ENCODE measurements at places on chromosomes 6 and 20.

DNA sequence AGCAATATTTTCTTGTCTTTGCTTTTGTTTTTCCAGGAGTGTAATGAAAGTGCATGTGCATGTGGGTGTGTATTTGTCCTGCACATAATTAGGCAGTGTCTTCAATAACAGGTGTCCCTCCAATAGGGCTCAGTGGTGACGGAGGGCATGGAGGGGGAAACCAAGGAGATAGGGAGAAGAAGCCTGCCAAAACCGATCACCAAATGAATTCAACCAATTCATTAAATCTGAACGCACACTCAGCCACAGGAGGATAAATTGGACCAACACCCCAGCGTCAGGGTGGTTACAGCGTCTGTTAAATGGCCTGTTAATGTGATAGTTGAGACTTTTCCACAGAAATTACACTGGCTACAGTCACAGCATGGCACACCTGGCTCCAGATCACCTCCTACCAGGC is 527.6 kb downstream of the CD83 start:
- DNase-seq: no peak

DNA sequence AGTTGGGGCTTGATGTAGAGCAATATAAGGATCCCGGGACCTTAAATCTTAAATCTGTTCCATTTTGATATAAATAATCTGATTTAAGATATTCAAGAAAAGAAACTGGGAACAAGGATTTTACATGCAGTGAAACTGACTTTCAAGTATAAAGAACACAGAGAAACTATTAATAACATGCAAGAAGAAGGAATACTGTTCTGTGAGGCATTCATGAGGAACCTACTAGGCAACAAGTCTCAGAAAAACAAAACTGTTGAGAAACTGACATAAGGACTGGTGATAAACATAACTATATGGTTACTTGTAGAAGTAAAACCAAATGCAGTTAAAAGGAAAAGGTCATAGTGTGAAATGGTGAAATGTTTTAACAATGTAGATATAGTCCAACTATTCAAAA is 15.8 kb downstream of the HDDC2 start:
- DNase-seq: no peak

- no peak for DNase-seq
Measured at GRCh38 chr6:138563650-138564049, 64.4 kb upstream of the NHSL1 start.

DNA sequence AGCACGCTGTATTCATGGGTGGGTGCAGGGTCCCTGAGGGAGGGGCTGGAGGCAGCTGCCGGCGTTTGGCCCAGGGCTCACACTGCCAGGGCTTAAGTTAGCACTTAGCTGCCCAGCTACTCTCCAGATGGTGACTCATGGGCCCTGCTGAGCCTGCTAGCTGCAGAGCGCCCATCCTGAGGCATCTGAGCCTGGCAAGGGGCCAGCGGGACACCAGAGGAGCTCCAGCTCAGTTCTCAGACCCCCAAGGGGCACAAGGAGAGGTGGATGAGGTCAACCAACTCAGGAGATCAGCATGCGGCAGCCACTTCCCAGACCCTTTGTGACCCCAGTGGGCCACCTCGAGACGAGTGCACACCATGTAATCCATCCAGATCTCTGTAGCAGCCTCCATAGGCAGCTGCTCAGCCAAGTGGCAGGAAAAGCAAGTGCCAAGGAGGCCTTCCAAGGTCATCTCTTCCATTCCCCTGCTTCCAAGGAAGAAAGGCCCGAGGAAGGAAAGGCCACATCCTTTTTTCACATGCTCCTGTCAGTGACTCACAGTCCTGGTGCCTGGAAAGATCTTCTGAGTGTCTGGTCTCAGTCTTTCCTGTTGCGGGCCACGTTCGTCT is 35.3 kb downstream of the FOXP4 start:
- DNase-seq: no peak

All from stimulated activated CD8-positive, alpha-beta memory T cell treated with anti-CD3 and anti-CD28 coated beads, Interleukin-4, amount 100 ng/mL, for 1 hour (primary cell).